Epithelial cell of prostate (primary cell): ENCODE measurements at places on chromosomes 7 and 10.
A peak's percentile ranks its signal among the peaks of the same experiment; 100 is the strongest.

DNA sequence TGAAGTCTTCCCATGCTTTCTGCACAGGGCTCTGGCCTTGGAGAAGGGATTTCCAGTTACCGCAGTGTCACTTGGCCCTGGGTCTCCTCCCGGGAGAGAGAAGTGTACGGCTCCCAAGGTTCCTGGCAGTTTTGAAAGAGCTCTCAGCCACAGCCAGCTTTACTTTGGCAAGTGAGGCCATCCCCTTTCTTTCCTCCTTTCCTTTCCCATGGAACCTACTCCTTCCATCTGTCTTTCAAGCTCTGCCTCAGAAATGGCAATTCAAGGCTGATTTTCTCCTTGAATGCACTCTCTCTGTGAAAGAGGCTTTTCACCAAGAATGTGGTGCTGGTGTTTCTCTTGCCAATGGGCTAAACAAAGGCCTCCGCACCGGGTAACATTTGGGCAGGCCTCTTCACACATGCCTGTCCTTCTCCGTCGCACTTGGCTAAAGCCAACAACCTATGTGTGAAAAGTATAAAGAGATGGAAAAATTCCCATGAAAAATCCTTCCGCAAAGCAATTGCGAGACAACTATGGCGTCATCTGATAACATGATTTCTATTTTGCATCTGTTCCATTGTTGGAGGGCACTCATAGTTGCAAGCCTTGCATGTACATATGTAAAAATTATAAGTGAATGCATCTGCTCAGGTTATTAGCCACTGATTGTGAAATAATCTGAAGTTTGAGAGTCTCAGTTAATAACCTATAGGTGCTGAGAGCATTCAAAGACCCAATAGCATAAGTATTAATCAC is 125.4 kb downstream of the PFKFB3 start:
- no peak for DNase-seq

GRCh38 chr10:74598891-74599566 is 227.4 kb upstream of the KAT6B start:
- DNase-seq = no peak

- peak; percentile 10 for DNase-seq
These were observed 49.7 kb downstream of the BZW2 start for GRCh38 chr7:16695621-16696237.

- no peak for DNase-seq
These were observed 266.9 kb upstream of the KLF14 start for GRCh38 chr7:131000873-131001272.

GRCh38 chr7:26399736-26400135 is 108.1 kb downstream of the SNX10 start:
- DNase-seq = no peak

DNA sequence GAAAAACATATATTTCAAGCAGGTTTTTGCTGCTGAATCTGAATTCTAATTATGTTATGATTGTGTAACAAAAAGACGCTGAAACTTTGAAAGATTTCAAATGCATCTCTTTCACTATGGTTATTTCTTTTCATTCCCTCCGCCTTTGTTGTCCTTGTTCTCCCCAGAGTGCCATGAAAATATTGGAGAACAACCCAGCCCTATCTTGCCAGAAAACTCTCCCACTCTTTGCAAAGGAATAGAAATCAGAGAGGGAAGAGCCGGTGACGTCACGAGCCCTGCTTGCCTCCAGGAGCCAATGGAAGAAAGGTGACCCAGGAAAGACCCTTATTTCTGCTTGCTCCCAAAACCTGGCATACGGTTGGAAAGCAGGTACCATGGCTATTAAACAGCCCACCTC is 3.4 kb downstream of the GFRA1 start:
- no peak for DNase-seq

DNA sequence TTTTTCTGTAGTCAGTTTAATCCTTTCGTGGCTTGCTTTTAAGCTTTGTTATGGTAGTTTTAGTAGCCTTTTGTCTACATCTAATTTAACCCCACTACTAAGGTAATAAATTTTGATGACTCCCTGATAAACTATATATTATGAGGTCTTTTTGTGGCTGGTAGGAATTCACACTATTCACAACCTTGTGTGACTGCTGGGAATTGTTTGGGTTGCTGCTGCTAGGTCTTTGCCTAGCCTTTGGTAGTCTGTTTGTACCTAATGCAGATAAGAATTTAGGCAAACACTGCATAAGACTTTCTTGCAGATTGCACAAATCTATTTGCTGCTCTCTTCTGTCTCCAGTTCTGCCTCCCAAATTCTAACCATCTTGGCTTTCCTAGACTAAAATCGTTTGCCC is 58.3 kb downstream of the SHOC2 start:
- DNase-seq = no peak

GRCh38 chr10:17644485-17644943 is 563 bp downstream of the STAM start:
- no peak for DNase-seq

GRCh38 chr10:104096692-104097091 is 11.0 kb upstream of the COL17A1 start:
- DNase-seq = no peak

GRCh38 chr10:125127986-125128385 is 32.4 kb downstream of the CTBP2 start:
- DNase-seq = no peak

- no peak for DNase-seq
These were observed 22.2 kb downstream of the FZD1 start for GRCh38 chr7:91286432-91286831.

GRCh38 chr10:63627881-63628296 is 106.7 kb downstream of the REEP3 start:
- DNase-seq = no peak

DNA sequence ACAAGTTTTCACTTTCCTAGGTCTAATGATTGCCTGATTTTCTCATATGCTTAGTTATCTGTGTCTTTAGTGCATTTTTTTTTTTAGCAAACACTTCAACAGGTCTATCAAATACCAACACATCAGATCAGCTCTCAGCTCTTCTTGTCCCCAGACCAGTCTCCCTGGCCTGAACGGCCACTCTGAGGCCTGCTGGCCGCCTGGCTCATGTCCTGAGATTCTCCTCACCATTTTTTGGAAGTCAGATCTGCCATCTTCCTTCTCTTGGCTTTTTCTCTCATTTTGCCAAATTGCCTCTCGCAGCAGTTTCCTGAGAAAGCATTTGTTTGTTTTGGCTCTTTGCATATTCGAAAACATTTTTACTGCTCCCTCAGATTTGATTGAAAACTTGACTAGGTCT is 29.3 kb downstream of the PPP2R2D start:
- DNase-seq = no peak

- no peak for DNase-seq
These were observed 75.9 kb downstream of the HIBADH start for GRCh38 chr7:27586825-27587224.

DNA sequence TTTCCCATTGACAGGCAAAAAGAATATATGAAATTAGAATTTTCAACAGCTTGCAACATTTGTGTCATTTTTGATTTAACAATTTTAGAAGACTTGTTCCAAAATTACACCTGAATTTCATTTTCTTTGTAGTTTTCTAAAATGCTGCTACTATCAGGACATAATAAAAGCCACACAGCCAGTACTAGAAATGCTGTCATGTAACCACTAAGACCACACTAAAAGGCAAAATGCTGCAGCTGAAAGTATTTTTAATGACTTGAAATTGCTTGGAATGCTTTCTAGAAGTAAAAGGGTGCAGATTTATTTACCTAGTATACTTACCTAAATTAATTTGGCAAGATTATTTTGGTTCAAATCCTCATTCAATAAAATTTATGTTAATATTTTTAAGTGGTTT is 470.1 kb downstream of the GFRA1 start:
- no peak for DNase-seq

GRCh38 chr7:42403831-42404230 is 166.8 kb upstream of the GLI3 start:
- no peak for DNase-seq

GRCh38 chr10:61757525-61758397 is 95.0 kb downstream of the CABCOCO1 start:
- DNase-seq = peak; percentile 78

GRCh38 chr7:44073664-44074348 is 8.4 kb upstream of the PGAM2 start:
- DNase-seq = no peak

DNA sequence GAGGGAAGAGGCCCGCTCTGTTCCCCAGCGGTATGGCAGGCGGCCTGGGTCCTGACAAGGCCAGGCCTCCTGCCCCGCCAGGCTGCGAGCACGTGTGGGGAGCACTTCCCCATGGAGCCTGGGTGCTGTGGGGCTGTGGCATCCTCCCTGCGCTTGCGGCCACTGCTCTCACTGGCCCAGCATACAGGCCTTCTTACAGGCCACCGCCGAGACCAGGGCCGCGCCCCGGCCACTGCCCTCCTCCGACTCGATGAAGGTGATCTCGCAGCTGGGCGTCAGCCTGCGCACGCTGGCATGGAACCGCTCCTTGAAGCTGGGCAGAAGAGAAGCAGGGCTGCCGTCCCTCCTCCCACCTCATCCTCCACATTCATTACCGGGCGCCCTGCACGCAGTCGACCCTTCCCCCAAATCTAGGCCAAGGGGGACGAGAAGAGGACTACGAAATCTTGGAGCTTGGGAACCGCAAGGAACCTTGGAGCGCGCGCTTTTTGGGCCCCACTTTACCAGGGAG is 3.9 kb upstream of the MYL7 start:
- no peak for DNase-seq

DNA sequence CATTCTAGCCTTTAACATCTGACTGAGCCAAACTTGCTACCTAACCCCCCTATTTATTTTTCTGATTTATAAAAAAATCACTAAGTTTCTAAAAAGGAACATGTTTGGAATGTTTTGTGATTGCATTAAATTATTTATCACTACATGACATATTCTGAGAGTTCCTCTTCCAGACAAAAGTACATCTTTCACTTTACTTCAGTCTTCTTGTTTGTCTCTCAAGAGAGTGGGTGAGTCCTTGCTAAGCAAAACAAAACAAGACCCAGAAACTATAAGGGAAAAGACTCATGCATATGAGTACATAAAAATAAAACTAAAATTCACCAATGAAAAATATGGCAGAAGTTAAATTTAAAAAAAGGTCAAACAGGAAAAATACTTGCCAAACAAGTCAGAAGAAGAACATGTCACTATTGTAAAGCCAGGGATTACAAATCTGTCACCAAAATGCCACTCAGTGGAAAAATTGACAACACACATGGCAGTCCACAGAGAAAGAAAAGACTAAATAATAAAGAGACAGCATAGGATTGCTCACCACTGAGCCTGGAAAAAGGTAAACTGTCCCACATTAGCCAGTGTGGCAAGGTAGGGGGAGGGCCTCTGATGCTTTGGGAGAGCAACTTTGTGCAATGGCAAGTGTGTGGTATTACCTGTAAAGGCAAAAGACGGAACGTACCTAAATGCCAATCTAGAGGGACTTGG is 166.7 kb upstream of the ZNF32 start:
- no peak for DNase-seq

GRCh38 chr7:29375641-29376562 is 181.3 kb downstream of the CHN2 start:
- DNase-seq = peak; percentile 40

DNA sequence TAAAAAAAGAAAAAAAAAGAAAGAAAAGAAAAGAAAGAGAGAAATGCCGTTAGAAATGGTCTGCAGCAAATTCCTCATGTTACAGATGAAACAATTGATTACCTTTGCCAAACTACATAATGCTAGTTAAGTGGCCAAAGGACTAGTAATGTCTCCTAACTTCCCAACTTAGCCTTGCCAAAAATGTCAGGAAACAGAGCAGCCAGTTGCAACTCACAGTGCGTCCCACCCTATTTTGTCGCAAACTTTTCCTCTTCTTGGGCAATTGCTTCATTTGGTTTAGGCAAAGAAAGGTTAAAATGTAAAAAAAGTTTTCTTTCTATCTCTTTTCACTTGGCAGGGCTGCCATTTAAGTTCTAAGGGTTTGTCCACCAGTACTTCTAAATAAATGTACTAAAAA is 53.1 kb downstream of the APBB1IP start:
- DNase-seq = no peak

DNA sequence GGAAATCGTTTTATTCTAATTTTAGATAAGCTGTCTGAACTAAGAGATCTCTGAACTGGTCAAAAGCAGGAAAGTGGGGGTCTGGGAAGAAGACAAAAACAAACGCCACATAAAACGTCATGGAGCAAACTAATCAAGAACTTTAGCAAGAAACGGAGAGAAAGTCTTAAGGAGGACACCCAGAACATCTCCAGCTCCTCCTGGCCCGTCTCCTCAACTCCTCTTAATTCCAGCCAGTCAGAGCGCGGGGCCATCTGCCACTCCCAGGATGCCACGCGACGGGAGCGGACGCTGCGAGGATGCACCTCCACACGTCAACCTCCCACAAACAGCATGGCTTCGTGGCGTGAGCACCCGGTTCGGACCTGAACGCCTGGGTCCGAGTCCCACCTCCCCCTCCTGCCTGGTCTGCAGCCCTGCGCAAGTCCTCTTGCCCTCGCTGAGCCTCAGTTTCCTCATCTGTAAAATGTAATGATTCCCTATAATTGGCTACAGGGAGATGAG is 598 bp downstream of the MMS19 start:
- peak; percentile 26 for DNase-seq

GRCh38 chr10:130875897-130876472 is 435.5 kb downstream of the TCERG1L start:
- DNase-seq = no peak

DNA sequence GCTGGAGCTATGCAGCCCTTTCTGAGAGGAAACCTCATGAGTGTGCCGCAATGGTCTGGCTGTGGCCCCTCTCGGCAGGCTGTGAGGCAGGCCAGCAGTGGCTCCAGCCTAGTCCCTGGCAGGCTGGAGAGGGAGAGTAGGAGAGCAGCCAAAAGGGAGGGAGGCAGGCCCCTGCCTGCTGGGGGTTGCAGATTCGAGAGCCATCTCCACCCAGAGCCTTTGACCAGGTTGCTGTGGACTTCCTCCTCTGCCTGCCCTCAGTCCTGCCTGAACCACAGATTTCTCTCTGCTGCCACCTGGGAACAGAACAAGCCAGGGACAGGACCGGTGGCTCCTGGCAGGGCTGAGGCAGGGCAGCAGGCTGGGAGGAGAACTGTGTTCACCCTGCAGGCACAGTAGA is 13.9 kb downstream of the PAX2 start:
- no peak for DNase-seq

GRCh38 chr10:5500910-5501309 is 1.5 kb upstream of the CALML5 start:
- no peak for DNase-seq

- DNase-seq = no peak
These were observed 28.4 kb upstream of the RET start for GRCh38 chr10:43048301-43049051.

DNA sequence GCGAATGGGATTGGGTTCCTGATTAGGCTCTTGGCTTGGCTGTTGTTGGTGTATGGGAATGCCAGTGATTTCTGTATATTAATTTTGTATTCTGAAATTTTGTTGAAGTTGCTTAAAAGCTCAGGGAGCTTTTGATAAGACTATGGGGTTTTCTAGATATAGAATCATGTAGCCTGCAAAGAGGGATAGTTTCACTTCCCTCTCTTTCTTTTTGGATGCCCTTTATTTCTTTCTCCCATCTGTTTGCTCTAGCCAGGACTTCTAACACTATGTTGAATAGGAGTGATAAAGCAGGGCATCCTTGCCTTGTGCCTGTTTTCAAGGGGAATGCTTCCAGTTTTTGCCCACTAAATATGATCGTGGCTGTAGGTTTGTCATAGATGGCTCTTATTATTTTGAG is 40.4 kb upstream of the MPP7 start:
- no peak for DNase-seq

GRCh38 chr7:96250776-96251361 is 71.0 kb downstream of the SLC25A13 start:
- DNase-seq = no peak
